ENCODE measurements at places on chromosomes 7 and 10.

- no peak for DNase-seq
Measured at GRCh38 chr10:16481052-16481728, 40.5 kb downstream of the C1QL3 start.

- DNase-seq: no peak
Measured at GRCh38 chr10:132417957-132418441, 21.0 kb downstream of the PWWP2B start.

DNA sequence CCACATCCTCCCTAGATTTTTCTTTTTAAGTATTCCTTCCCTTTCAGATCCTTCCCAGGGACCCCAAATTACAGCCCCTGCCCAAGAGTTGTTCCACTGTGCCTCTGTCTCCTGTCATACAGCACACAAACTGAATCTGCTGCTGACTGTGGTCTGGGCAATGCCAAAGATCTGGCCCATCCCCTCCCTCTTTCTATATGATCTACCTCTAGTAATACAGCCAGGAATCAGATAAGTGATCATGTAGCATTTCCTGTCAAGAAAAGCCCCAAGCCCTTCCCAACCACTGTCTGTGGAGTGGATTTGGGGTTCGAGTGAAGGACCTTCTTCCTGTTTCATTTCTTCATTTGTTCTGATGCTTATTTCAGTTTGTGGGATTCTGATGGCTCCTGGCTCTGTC, 6.7 kb downstream of the STX1A start:
- DNase-seq: no peak

- peak; percentile 14 for DNase-seq
Measured at GRCh38 chr10:59830601-59831259, 75.6 kb downstream of the CCDC6 start.

DNA sequence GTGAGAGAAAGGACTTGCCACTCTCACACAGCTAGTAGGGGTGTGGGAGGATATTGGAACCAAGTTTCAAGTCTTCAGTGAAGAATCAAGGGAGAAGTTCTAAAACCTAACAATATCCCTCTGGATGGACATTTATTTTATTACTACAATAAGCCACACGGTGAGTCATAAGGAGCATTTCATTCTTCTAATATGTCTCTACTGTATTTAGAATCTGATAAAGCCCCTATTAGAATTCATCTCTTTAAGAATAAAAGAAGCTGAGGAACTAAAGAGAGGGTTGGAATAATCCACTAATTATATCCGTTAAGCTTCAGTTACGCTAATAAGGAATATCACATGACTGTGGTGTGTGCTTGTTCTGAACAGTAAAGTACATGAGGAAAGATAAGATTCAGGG, 40.9 kb upstream of the ATRNL1 start:
- no peak for DNase-seq

DNA sequence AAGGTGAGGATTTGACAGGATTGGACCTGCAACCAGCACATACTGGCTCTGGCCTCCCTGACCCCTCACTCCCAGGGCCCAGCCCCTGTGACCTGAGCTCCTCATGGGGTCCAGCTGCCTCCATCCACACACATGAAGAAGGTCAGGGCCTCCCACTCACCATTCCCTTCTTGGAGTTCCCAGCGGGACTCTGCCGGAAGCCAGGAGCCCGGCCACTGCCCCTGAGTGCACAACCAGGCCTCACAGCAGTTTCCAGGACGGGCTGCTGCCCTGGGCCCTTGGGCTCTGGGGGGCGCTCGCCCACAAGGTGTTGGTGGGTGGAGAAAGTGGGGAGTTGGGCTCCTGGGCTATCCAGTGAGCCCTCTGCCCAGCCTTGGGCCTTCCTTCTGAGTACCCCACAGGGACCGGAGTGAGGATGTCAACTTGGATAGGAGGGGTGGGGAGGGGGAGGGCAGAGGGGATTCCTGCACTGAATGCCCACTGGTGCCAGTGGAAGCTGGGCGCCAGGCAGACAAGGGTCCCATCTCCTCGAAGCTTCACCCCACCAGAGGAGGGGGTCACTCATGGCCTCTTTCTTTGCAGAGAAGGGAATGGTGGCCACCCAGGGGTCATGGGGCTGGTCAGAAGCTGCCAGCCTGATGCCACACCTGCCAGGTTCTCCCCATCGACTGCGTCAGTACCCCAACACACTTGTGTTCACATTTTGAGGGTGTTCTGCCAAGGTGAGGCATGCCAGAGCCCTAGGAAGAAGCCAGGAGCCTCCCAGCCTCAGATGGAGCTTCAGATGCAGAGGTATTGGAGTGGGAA, 115.3 kb downstream of the PTPN20 start:
- no peak for DNase-seq

All from T-helper 17 cell (primary cell).